CD4-positive, CD25-positive, alpha-beta regulatory T cell (primary cell): ENCODE measurements at places on chromosomes 7 and 10. TPM values are rescaled to one million over a fixed set of nuclear protein-coding genes. Genes with fewer than 3 reads are reported as not detected.
A peak's percentile ranks its signal among the peaks of the same experiment; 100 is the strongest.

- H3K27me3 ChIP-seq: no peaks in the 10 kb centered on the region
- H3K4me3 ChIP-seq: no peak overlapping the region
- no peak overlapping the region for H3K27ac ChIP-seq
- no peaks in the 10 kb centered on the region for H3K36me3 ChIP-seq
These were observed 1.7 kb upstream of the CD36 start for GRCh38 chr7:80636709-80637108.

DNA sequence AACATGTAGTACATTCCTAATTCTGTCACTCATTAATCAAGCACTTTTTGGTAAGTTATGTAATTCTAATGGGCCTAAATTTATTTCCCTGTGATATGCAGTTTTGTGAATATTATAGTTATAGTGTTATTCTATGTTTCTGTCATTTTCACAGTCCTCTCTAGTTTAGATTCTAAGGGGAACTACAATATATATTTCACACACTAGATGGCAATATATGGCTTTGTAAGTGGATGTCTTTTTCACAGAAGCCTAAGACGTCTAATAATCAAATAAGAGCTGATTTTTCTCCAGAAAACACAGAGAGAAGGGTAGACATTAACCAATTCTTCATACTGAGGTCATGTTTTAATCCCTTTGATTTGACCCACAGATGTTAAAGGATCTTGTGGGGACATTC is 18.0 kb downstream of the RNLS start:
- DNase-seq: peak; percentile 37
- H3K27ac ChIP-seq: no peak overlapping the region
- H3K36me3 ChIP-seq: no peaks in the 10 kb centered on the region
- H3K4me3 ChIP-seq: no peak overlapping the region

- H3K36me3 ChIP-seq: no peaks in the 10 kb centered on the region
- H3K27ac ChIP-seq: peak overlapping the region; percentile 23
- no peak overlapping the region for H3K4me3 ChIP-seq
- DNase-seq: no peak
- no peaks in the 10 kb centered on the region for H3K27me3 ChIP-seq
These were observed 66.8 kb upstream of the TARP start for GRCh38 chr7:38339953-38340819.

GRCh38 chr7:26534649-26535482 is 243.2 kb downstream of the SNX10 start:
- no peak for DNase-seq
- no peaks in the 10 kb centered on the region for H3K4me1 ChIP-seq
- no peak overlapping the region for H3K4me3 ChIP-seq
- peaks cover 25% of the 10 kb centered on the region for H3K27me3 ChIP-seq

DNA sequence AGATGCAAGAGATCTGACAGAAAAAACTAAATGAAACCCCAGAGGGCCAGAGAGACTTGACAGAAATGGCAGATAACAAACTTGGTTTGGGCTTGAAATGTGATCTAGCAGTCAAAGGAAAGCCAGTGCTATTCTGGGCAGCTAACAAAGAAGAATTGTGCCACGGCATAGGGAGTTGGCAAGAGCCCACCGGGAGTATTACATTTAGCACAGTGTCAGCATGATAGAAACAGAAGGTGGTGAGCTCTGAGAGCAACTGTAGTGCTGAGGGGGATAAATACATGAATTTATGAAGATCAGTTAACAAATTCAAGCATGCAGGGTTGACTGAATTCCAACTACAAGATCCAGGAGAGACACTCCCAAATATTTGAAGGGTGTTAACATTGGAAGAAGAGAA is 91.1 kb downstream of the AHCYL2 start:
- H3K4me1 ChIP-seq: no peaks in the 10 kb centered on the region
- H3K36me3 ChIP-seq: no peaks in the 10 kb centered on the region
- no peaks in the 10 kb centered on the region for H3K27me3 ChIP-seq

HYCC1 gene
- total RNA-seq: 38.6 TPM

TCERG1L gene
- total RNA-seq: not detected
